ENCODE measurements at places on chromosomes 3 and 15.
A peak's percentile ranks its signal among the peaks of the same experiment; 100 is the strongest.

DNA sequence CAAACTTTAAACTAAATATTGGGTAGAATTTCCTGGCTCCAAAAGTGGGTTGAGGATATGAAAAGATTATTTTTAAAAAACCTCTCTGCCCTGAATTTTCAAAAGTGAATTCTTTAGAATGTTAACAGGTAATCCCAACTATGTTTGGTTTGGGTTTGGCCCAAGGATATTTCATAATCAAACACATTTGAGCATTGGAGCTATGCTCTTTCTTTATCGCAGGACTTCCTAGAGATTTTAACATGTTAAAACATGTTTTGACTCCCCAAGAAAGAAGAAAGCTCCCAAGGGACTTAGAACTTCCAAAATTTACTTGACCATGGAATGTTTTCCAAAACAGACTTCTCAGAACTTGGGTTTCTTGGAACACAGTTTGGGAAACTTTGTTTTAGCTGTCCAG is 75.6 kb upstream of the SYNPR start:
- no peak for DNase-seq

GRCh38 chr15:33742306-33742705 is 226.0 kb upstream of the CHRM5 start:
- DNase-seq: no peak

DNA sequence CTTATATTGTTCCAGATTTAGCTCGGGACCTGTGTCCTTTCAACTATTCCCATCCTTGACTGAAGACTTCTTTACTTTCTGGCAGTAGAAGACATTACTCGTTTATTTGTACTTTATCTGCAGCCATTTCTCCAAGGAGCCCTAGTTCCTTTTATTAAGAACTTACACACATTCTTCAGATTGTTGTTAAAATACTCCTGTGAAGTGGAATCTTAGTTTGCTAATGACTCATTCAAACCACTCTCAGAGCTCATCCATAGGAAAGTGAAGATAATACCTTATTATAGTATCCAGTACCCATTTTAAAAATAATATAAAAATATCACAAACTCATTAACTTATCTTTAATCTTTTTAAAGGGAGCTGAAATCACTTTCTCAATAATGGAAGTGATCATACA is 63.5 kb downstream of the C3orf70 start:
- DNase-seq: no peak

GRCh38 chr3:190486908-190487607 is 26.8 kb upstream of the IL1RAP start:
- no peak for DNase-seq

GRCh38 chr15:78795043-78795442 is 16.2 kb downstream of the ADAMTS7 start:
- no peak for DNase-seq

DNA sequence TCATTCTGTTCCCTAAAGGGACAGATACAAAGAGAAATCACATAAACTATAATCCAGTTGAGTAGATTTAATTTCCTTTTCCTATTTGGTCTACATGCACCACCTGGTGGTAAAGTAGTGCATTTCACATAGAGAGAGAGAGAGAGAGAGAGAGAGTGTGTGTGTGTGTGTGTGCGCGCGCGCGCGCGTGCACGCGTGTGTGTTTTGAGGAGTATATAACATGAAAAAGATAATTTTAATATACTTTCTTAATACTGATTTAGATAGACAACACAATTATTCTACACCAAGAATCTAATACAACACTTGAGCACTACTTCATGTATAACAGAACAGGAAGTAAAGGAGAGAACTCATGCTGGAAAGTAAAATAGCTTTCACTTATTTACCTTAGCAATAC is 1.1 kb upstream of the FGF7 start:
- no peak for DNase-seq

- no peak for DNase-seq
These were observed 45.6 kb upstream of the WWTR1 start for GRCh38 chr3:149703466-149703865.

- DNase-seq: no peak
These were observed 66.4 kb downstream of the B3GALNT1 start for GRCh38 chr3:161038725-161039124.

GRCh38 chr3:14771593-14772497 is 46.9 kb upstream of the FGD5 start:
- no peak for DNase-seq

- no peak for DNase-seq
These were observed 203.0 kb downstream of the TIGIT start for GRCh38 chr3:114496874-114497273.

DNA sequence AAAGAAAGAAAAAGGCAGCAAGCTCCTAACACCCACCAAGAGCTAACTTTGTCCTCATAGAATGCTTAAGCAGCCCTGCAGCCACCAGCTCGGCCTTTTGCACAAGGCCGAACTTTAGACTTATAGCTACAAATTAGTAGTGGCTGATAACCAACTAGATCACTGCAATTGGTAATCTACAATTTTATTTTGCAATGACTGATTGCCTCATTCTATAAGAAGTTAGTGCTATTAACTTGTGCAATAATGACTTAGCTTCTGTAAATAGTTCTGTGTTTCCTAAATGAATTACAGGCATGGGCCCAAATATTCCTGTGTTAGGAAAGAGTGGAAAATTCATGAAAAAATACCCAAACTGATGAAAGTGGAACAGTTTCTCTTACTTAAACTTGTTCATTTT is 284.8 kb upstream of the CFAP20DC start:
- no peak for DNase-seq

DNA sequence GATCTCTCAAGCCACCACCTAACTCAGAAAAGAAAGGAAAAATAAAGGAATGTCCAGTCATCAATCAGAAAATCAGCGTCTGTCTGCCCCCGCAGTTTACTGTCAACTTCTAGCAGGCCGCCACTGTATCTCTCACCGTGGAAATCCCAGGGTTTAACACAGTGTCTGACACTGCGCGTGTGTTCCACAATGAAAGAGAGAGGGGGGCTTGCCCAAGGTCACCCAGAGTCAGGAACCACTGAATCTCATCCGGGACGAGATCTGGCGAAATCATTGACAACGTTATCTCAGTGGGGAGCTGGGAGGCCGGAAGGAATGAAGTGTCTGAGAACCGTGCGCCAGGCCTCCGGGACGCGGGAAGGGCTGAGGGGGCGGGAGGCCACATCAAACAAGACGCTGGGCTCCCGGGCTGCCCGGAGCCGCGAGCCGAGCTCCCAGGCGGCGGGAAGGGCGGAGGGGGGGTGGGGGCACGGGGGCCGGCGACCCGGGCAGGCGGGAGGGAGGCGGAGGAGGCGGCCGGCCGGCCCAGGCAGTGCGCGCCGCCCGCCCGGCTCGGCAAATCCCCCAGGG is 2.2 kb upstream of the HES1 start:
- no peak for DNase-seq

DNA sequence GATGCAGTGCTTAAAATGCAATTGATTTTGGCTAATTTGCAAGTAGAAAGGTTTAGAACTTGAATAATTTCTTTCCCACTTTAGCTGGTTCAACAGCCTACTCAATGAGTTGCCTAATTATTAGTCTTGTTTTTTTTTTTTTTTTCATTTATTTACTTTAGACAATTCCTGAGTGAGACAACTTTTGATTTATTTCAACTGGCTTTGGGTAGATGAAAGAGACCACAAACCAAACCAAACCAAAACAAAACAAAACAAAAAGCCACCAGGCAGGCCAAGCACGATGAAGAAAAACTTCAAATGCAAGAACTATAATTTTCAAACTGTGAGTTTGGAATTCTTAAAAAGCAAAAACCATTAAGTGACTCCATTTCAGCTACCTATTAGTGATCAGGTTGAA is 469.9 kb downstream of the GBE1 start:
- DNase-seq: no peak

- no peak for DNase-seq
These were observed 26.7 kb downstream of the SCG3 start for GRCh38 chr15:51708013-51708412.

GRCh38 chr3:160400030-160400701 is 716 bp downstream of the SMC4 start:
- peak; percentile 43 for DNase-seq

DNA sequence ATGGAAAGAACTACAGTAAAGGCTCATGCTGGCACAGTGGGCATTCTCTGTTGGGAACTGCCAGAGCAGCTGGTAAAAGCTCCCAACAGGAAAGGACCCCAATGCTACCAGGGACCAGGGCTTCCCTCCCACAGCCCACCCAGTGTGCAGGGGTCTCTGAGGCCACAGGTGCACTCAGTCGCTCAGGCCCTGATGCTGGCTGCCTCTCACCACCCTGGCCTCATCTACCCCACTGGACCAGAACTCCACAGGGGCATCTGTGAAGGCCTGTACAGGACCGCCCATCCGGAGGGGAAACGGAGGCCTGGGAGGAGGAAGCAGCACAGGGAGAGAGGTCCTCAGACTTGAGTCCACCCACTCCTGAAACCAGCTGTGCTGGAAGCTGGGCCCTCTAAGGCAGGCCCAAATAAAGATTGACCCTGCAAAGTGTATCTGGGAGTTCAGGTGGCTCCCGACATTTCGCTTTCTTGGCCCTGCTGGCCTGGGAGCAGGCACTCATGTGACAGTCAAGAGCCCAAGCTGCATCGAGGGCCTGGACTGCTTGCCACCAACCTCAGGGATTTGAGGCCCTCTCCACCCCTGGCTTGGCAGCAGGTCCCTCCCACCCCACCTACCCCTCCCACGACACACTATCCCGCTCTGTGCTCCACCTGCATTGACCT is 12.7 kb downstream of the KLF15 start:
- DNase-seq: no peak

- no peak for DNase-seq
These were observed 165.2 kb downstream of the MECOM start for GRCh38 chr3:169498336-169498735.

DNA sequence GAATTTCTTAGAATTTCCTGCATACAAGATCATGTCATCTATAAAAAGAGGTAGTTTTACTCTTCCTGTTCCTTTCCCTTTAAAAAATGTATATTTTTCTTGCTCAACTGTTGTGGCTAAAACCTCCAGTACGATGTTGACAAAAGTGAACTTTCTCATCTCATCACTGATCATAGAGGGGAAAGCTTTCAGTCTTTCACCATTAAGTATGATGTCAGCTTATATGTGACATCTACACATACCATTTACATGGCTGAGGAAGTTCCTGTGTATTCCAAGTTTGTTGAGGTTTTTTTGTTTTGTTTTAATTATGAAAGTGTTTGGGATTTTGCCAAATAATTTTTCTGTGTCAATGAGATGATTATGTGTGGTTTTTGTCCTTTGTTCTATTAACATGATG is 173.6 kb downstream of the PLD1 start:
- no peak for DNase-seq

- DNase-seq: no peak
These were observed 114.6 kb downstream of the NFKBIZ start for GRCh38 chr3:101963902-101964362.

DNA sequence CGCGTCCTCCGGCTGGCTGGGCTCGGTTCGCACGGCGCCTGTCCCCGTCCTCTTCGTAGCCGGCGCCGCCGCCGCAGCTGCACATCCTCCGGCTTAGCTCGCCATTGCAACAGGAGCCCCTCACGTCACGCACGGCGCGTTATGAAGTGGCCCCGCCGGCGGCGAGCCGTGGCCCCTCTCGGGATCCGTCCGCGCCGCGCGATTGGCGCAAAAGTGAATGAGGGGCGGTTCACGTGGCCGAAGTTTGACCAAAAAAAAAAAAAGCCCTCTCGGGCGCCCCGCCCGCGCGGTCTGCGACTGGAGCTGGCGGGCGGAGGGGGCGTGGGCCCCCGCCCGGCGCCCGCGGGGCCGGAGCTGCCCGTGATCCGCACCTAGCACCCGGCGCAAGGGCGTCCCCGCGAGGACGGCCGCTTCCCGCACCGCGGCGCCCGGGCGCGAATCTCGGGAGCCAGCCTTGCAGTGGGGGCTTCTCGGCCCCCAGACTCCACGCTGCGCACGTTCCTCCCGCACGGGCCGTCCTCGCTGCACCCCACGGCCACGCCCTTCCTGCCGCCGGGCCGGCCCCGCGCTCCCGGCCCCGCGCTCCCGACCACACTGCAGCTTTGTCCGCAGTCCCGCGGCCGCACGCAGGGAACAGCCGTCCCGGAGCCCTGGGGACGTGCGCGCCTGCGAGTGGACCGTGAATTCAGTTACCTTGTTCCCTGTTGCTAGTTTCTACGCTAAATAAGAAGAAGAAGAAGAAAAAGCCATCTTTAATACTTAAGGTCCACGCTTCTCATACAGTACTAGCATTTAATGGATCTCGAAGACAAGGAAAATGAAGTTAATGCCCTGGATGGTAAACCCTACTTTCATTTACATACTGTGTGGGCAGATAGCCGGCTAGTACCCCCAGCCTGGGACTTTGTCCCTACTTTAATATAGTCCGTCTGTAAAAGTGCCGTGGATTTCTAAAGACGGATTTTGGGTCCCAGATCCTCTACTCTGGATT is at the start of gene CHSY1:
Gene CHSY1 (minus strand): TSS at position 219 of the 991 bp plus-strand sequence. CDS start 592 bp downstream, outside the sequence.
- DNase-seq: peak; percentile 77

- DNase-seq: no peak
These were observed 125.3 kb downstream of the IL5RA start for GRCh38 chr3:2984831-2985220.

DNA sequence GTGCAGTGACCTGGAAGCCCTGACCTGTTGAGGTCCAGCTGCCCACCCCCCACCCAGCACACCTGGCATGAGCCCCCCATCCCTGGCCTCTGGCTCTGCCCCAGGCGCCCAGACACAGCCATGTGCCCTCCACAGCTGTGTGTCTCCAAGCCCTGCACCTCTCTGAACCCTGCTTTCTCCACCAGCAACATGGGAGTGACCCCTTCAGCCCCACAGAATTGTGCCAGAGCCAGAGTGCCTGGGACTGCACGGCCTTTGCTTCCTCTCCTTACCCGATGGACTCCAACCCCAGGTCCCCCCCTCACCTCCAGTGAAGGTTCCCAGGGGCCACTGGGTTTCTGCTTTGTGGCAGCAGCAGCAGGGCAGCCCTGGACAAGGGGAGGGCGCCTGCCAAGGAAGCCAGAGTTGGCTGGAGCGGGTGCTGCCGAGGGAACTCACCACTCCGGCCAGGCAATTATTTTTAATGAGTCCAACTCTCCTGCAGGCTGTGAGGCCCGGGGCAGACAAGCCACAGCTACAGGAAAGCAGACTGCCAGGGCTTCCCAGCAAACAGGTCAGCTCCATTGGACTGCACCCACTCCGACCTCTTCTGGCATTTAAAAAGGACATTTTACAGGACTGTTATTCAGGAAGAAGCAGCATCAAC is 24.1 kb downstream of the PRR20G start:
- DNase-seq: no peak

GRCh38 chr3:148269816-148270215 is 427.9 kb upstream of the AGTR1 start:
- no peak for DNase-seq

- DNase-seq: no peak
These were observed 14.4 kb downstream of the RTP1 start for GRCh38 chr3:187211532-187212195.

DNA sequence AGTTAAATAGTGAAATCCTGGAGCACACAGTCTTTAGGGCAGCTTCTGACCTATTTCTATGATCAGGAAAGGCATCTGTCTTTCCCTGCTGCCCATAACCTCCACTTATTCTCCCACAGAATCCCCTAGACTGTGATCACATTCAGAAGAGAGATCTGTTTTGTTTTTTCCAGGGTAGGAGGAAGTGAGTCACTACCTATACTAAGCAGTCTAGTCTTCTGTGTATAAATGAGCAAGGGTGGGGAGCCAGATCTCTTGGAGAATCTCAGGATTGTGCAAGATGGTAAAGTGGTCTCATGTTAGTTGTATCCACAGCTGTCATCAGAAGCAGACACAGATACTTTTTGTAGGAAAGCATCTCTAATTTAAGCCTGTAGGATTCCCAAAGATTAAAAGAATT is 11.8 kb upstream of the FBXO22 start:
- peak; percentile 91 for DNase-seq
